CD4-positive, alpha-beta memory T cell (primary cell): ENCODE measurements at places on chromosomes 6 and 20. TPM values are rescaled to one million over a fixed set of nuclear protein-coding genes. Genes with fewer than 3 reads are reported as not detected.

GRCh38 chr6:148502083-148502772 lies 159.6 kb downstream of the SASH1 start:
- DNase-seq: no peak
- H3K27ac ChIP-seq: no peak overlapping the region
- H3K4me3 ChIP-seq: no peak overlapping the region
- H3K4me1 ChIP-seq: no peaks in the 10 kb centered on the region

DNA sequence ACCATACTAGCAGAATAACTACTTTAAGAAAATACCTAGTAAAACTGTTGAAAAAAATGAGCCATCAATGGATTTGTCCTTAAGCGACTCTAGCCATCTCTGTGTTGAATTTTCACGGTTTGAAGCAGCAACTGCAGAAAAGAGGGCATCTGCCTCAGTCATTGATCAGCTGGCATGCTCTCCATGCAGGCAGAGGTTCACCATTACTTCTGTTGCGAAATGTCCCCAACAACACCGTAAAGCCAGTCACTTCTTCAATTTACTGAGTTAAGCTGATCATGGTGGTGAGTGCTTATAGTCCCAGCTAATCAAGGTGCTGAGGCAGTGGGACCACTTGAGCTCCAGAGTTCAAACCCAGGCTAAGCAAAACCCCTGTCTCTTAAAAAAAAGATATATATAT lies 11.1 kb downstream of the TPD52L1 start:
- no peaks in the 10 kb centered on the region for H3K27me3 ChIP-seq
- no peak overlapping the region for H3K27ac ChIP-seq
- H3K4me3 ChIP-seq: no peak overlapping the region
- no peaks in the 10 kb centered on the region for H3K36me3 ChIP-seq
- no peak for DNase-seq

DNA sequence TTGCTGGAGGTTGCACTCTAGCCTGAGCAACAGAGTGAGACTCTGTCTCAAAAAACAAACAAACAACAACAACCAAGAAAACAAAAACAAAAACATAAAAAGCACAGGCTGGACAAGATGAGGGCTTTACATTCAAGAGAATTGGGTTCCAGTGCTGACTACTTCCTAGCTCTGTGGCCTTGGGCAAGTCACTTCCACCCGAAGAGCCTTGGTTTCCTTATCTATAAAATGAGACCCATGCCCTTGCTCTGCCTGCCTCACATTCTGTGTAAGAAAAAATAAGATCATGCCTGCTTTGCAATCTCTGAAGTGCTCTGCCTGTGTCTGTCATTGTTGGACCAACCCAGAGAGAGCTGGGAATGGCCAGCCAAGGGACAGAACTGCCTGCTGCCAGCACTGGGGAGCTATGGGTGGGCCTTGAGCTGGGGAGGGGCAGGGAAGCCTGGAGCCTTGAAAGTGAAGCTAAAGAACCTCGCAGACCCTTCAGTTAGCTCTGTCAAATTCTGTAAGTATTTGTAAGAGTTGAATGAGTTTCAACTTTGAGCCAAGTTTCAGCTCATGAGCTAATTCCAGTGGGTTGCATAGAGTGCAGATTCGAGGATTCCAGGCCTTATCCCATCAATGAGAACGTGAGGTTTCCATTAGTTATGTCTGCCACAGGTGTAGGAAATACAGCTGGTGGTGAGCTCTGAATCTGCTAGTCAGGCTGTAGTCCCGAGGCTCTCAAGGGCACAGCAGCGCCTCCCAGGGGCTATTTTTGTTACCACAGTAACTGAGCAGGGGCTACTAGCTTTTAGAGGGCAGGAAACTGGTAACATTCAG lies 93.2 kb downstream of the DLGAP4 start:
- no peaks in the 10 kb centered on the region for H3K36me3 ChIP-seq
- peak; percentile 19 for DNase-seq
- no peaks in the 10 kb centered on the region for H3K4me1 ChIP-seq
- H3K4me3 ChIP-seq: no peak overlapping the region
- no peak overlapping the region for H3K27ac ChIP-seq

DNA sequence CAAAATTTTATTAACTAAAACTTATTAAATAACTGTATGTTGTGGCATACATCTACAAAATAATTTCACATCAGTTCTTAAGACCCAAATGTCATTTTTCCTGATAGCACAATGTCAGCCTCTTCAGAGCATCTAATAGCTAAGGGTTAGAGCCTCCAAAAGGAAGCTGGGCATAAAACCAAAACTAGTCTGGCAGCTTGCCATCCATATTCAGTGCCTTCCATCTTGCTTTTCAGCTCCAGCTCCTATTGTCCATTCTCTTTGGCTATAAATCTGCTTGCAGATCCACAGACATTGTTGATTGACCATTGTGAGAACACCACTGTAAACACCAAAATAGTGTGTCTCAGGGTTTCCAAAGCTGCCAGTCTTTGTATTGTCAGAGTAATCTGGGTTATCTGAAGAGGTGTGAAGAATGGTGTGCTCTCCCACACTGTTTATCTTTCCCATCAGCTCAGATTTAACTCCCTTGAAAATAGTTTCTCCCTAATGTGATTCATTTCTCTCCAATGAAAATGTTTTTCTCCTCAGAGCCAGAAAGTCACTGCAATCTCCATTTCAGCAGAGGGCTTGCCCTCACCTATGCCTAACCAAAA lies 154.8 kb upstream of the KCNQ5 start:
- no peaks in the 10 kb centered on the region for H3K4me1 ChIP-seq
- no peaks in the 10 kb centered on the region for H3K27me3 ChIP-seq
- no peak for DNase-seq

- no peaks in the 10 kb centered on the region for H3K27me3 ChIP-seq
- H3K36me3 ChIP-seq: peaks cover 62% of the 10 kb centered on the region
- peaks cover 36% of the 10 kb centered on the region for H3K4me1 ChIP-seq
- peak overlapping the region; percentile 7 for H3K27ac ChIP-seq
Measured at GRCh38 chr6:35317483-35318195, 20.0 kb downstream of the DEF6 start.

DNA sequence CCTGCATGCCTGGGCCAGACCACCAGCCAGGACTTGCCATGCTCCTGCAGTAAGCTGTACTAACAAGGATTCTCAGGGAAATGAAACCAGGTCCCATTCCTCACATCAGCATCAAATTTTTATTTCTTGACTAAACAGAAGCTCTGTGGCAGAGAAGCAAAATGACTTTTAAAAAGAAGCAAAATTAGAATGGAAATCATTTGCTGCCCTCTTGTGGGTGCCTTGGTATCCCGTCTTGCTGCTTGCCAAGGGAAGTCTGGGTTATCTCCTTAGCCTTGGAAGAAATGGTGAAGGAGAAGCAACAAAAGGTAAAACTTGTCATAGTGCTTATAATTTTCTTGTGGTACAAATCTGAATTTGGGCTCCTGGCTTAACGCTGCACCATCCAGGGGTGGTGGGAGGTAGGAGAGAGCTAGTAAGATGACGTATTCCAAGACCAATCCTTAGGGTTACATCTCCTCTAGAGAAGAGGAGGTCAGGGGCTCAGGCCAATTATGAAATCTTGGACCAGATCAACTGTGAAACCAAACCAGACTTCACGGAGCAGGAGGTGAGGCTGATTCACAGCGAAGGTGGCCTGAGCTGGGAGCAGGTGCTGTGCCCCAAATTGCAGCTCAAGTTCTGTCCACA lies 107.5 kb downstream of the FAXC start:
- no peaks in the 10 kb centered on the region for H3K4me1 ChIP-seq
- H3K27ac ChIP-seq: no peak overlapping the region
- H3K4me3 ChIP-seq: no peak overlapping the region
- DNase-seq: no peak
- no peaks in the 10 kb centered on the region for H3K36me3 ChIP-seq
- H3K27me3 ChIP-seq: no peaks in the 10 kb centered on the region

DNA sequence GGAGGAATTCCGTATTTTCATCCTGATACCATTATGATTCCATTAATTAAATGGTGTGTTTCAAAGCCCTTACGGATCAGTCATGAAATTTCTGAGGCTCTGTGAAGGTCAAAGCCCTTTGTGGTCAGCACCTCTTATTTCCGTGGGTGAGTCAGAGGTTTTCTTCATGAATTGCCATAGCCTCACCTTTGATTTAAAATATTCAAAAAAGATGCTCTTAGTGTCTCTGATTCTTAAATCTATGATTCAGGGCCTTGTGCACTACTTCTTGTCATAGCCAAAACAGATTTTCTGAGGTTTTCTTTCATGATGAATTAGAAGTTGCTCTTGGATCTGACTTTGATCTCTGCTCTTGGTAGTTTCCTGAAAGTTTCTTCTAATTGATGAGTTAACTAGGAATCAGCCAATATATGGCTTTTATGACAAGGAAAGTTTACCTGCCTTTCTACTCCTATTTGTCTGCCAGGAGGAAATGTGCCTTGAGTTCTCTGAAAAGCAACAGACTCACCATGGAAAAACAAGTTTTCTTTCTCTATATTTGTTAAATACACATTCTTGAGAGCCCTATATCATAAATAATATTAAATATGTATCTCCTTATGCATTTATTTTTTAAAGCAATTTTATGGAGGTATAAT lies 613.0 kb downstream of the UTRN start:
- H3K36me3 ChIP-seq: no peaks in the 10 kb centered on the region
- no peak for DNase-seq
- no peaks in the 10 kb centered on the region for H3K27me3 ChIP-seq

- H3K4me1 ChIP-seq: peaks cover 6% of the 10 kb centered on the region
- no peak overlapping the region for H3K4me3 ChIP-seq
- H3K27me3 ChIP-seq: no peaks in the 10 kb centered on the region
- no peak for DNase-seq
Measured at GRCh38 chr6:42938987-42939809, 9.9 kb downstream of the CNPY3 start.

- no peaks in the 10 kb centered on the region for H3K27me3 ChIP-seq
- DNase-seq: no peak
- peaks cover 13% of the 10 kb centered on the region for H3K36me3 ChIP-seq
- H3K27ac ChIP-seq: no peak overlapping the region
Measured at GRCh38 chr20:63525185-63525584, 4.6 kb downstream of the PPDPF start.

- H3K36me3 ChIP-seq: no peaks in the 10 kb centered on the region
- H3K27ac ChIP-seq: peak overlapping the region; percentile 50
- peak overlapping the region; percentile 42 for H3K4me3 ChIP-seq
- peaks cover 82% of the 10 kb centered on the region for H3K4me1 ChIP-seq
- no peaks in the 10 kb centered on the region for H3K27me3 ChIP-seq
- DNase-seq: peak; percentile 29
Measured at GRCh38 chr6:111992851-111993250, 61.1 kb upstream of the CCN6 start.

DNA sequence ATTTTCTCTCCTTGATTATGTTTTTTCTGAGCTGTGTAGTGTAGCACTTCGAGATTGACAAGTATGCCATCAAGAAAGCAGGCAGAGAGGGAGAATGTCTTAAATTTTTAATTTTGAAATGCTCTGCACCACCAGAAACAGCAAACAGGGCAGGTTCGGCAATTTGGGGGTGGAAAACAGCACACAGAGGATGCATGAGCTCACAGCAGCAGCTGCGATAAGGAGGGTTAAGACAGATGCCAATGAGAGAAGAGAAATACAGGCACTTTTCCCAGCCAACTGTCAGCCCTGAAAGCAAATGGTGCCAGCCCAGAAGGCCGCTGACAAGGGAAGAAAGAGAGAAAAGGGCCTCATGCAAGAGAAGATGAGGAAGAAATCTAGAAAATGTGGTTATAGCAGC lies 15.1 kb upstream of the SNRPB2 start:
- H3K27ac ChIP-seq: no peak overlapping the region
- H3K4me1 ChIP-seq: peaks cover 6% of the 10 kb centered on the region
- H3K36me3 ChIP-seq: no peaks in the 10 kb centered on the region
- H3K27me3 ChIP-seq: no peaks in the 10 kb centered on the region

- H3K27ac ChIP-seq: no peak overlapping the region
- no peaks in the 10 kb centered on the region for H3K36me3 ChIP-seq
- no peak overlapping the region for H3K4me3 ChIP-seq
- DNase-seq: no peak
- no peaks in the 10 kb centered on the region for H3K4me1 ChIP-seq
- H3K27me3 ChIP-seq: no peaks in the 10 kb centered on the region
Measured at GRCh38 chr6:142374965-142375733, 73.3 kb downstream of the ADGRG6 start.

DNA sequence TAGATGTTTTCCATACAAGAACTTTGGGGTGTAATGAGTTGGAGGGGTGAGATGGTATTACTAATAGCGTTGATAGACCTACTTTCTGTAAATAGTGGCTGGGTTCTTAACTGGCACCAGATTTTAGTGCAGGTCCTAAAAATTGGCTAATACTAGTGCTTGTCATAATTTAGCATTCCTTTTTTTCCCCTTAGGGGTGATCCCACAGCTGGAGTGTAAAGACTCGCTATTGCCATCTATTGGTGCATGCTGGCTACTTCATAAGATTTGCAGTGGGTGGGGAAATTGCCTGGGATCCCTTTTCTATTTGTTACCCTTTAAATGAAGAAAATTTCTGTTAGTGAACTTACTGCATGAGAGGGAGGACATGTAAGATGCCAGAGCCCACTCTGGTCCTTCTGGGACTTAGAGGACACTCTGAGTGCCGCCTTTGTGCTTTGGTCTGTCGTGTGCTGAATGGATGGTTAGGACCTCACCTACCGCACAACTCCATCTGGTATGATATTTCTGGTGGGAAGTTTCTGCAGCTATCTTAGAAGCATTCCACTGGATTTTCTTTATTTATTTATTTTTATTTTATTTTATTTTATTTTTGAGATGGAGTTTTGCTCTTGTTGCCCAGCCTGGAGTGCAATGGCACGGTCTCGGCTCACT lies 195.5 kb downstream of the JARID2 start:
- H3K27me3 ChIP-seq: no peaks in the 10 kb centered on the region
- H3K36me3 ChIP-seq: no peaks in the 10 kb centered on the region
- H3K4me3 ChIP-seq: no peak overlapping the region
- peak; percentile 33 for DNase-seq
- H3K4me1 ChIP-seq: peaks cover 43% of the 10 kb centered on the region
- H3K27ac ChIP-seq: no peak overlapping the region

DNA sequence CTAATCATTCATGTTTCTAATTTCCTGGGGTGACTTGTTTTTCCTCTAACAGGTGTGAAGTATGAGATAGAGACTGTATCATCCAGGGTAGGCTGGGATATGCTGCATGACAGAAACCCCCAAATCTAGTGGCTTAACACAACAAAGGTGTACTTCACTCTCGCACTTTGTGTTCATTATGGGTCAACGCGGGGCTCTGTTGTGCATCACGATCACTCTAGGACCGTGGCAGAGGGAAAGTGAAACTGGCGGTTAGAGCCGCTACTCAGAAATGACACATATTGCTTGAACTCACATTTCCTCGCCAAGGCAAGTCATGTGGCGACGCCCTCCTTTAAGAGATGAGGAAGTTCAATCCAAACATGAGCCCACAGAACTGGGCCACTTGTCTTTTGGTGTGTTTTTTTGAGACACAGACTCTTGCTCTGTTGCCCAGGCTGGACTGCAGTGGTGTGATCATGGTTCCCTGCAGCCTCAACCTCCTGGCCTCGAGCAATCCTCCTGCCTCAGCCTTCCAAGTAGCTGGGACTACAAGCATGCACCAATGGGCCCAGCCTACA lies 41.3 kb downstream of the PCNA start:
- H3K27ac ChIP-seq: peak overlapping the region; percentile 89
- peak; percentile 81 for DNase-seq
- no peaks in the 10 kb centered on the region for H3K27me3 ChIP-seq
- H3K4me1 ChIP-seq: peaks cover 27% of the 10 kb centered on the region
- H3K4me3 ChIP-seq: peak overlapping the region; percentile 59

GRCh38 chr6:104095661-104096416 lies 763.9 kb downstream of the HACE1 start:
- no peak for DNase-seq
- H3K4me1 ChIP-seq: no peaks in the 10 kb centered on the region
- H3K27ac ChIP-seq: no peak overlapping the region
- no peaks in the 10 kb centered on the region for H3K27me3 ChIP-seq
- no peak overlapping the region for H3K4me3 ChIP-seq

EDN1 gene
- 0.15 TPM for total RNA-seq

TFAP2C gene
- total RNA-seq: not detected

ERGIC3 gene
- 148 TPM for total RNA-seq

ADGRF4 gene
- total RNA-seq: not detected

FERMT1 gene
- not detected for total RNA-seq

WFDC12 gene
- not detected for total RNA-seq

DEF6 gene
- total RNA-seq: 236 TPM

MRAP2 gene
- total RNA-seq: not detected

MTFR2 gene
- total RNA-seq: 1.2 TPM

BPIFB1 gene
- not detected for total RNA-seq
